ENCODE measurements at places on chromosomes 4 and X.

- no peak for DNase-seq
Observed at GRCh38 chr4:96993560-96993959, 1149.7 kb downstream of the STPG2 start.

- no peak for DNase-seq
Observed at GRCh38 chrX:39903937-39904336, 193.8 kb downstream of the BCOR start.

- DNase-seq, result no peak
Observed at GRCh38 chr4:15420642-15421041, 7.2 kb upstream of the C1QTNF7 start.

- DNase-seq, result no peak
Observed at GRCh38 chr4:99861120-99861905, 32.9 kb downstream of the LAMTOR3 start.

GRCh38 chr4:25440478-25441030 is 63.5 kb downstream of the ANAPC4 start:
- no peak for DNase-seq

- no peak for DNase-seq
Observed at GRCh38 chr4:47383829-47384427, 79.6 kb downstream of the COMMD8 start.

DNA sequence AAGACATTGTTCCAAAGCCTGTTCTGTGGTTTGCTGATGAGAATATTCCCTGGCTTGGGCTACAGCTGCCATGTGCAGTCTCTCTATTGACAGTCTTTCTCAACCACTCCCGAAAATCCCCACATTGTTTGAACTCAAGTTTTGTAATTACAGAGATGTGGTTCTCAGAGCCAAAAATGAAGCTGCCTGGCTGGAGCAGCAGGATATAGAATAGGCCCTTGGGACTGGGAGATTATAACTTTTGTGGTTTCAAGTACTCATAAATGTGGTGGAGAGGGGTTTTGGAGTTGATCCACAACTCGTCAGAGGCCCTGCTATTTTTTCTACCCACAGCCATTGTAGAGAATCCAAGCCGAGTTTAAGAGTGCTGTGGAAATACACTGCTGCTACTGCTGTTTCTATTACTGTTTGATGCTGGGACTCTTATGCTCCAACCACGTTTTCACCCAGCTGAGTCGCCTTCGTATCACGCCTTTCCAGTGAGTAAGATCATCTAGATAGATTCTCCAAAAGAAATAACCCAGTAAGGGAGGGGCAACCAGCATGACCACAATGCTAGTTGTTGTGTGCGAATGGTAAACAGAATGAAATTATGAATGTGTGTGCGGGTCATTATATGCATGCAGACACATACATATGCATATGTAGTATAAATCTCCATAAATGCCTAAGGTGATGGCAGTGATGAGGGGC is 57.1 kb upstream of the ATXN3L start:
- DNase-seq, result no peak

GRCh38 chr4:148850257-148850995 is 408.2 kb upstream of the NR3C2 start:
- DNase-seq, result no peak

DNA sequence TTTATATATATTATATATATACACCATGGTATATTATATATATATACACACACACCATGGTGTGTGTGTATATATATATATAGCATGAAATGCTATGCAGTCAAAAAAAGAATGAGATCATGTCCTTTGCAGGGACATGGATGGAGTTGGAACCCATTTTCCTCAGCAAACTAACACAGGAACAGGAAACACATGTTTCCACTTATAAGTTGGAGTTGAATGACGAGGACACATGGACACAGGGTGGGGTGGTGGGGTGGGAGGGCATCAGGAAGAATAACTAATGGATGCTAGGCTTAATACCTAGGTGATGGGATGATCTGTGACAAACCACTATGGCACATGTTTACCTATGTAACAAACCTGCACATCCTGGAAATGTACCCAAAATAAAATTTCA is 293.6 kb upstream of the NDST3 start:
- no peak for DNase-seq

GRCh38 chr4:171721937-171722336 is 91.3 kb upstream of the GALNTL6 start:
- no peak for DNase-seq

GRCh38 chr4:73984736-73985527 is 3.1 kb downstream of the PPBP start:
- DNase-seq, result no peak

DNA sequence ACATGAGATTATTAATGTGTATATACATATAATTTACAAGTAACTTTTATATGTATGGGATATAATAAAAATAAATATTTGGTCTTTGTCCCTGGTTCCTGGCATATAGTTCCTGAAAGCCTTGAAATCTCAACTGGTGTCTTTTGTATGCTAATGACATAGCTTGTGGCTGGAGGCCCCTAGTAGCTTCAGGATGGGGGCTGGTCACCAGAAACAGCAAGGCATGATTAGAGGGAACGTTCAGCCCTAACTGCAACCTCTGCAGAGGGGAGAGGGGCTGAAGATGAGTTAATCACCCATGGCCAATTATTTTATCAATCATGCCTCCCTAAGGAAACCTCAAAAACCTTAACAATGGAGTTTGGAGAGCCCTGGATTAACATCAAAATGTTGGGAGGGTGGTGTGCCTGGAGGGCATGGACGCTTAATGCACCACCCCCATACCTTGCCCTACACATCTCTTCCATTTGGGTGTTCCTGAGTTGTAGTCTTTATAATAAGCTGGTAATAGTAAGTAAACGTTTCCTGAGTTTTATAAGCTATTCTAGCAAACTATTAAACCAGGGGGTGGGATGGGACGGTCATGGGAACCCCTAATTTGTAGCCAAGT is 21.3 kb downstream of the PIN4 start:
- DNase-seq, result no peak

DNA sequence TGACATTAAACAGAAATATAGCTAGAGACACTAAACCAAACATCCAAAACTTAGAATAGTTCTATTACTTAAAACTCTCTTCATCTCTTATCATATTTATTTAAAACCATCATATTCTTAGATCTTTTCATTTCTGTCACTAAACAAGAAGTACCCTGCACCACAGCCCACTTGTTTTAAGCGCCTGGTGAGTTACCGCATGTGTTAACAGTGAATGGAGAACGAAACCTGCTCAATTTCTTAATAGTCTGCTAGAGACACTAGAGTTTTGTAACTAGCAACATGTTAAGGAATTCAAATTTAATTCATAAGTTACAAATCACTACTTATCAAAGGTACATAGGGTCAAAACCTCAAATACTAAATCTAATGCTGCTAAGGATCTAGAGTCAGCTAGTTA is 111.5 kb downstream of the FBXW7 start:
- DNase-seq, result no peak

GRCh38 chr4:141022111-141022695 is 111.1 kb downstream of the RNF150 start:
- no peak for DNase-seq

GRCh38 chr4:170990989-170991589 is 822.1 kb upstream of the GALNTL6 start:
- DNase-seq, result no peak

DNA sequence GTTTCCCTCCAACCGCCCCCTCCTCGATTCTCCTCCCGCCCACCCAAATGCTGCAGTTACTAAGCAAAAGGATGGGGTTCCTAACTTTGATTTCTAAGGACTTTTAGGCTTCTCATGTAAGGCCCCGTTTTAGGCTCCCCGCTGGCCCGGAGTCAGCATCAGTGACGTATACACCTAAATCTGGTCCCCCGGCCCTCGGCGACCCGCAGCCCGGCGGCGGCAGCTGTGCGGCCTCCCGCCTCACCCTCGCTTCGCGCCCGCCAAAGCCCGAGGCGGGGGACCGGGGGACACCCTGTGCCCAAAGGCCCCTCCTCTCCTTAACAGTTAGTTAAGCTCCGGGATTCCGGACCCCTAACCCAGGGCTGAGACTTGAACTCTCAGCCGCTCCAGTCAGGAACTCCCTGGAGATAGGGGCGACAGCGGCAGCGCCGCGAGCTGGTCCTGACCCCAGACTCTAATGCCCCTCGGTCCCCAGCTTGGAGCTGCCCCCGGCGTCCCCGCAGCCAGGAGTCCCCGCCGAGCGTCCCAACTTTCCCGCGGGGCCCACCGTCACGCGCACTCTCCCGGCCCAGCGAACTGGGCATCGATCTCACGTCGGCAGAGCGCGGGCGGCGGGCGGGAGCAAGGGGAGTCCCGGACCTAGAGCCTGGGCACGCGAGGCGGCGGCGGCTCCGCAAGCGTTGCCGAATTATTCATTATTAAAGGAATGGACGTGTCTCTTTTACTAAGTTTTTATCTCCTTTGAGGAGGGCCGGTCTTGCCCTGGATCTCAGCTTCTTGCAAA is 1.5 kb upstream of the NR3C2 start:
- DNase-seq, result no peak
